ENCODE measurements at places on chromosomes 7 and 10.

GRCh38 chr10:97762816-97763215, 9.0 kb downstream of the SFRP5 start:
- DNase-seq: no peak

- DNase-seq: no peak
These were observed 42.8 kb downstream of the RBM20 start for GRCh38 chr10:110686949-110687348.

DNA sequence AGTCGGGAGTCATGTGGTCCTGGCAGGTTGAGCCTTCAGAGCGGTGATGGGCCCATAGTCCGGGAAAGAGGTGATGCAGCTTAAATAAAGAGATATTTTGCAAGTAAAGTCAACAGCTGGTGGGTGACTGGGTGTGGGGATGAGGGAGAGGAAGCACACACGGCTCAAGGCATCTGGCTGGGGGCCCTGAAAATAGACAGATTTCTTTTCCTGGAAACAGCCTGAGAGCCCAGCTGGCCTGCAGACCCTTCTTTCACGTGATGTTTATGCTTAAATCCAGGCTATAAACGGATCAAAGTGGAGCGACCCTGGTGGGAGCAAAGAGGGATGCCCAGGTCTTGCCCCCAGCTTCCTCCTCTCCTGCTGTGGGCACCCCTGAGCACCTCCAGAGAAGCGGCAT, 149.1 kb downstream of the TEX36 start:
- DNase-seq: no peak

DNA sequence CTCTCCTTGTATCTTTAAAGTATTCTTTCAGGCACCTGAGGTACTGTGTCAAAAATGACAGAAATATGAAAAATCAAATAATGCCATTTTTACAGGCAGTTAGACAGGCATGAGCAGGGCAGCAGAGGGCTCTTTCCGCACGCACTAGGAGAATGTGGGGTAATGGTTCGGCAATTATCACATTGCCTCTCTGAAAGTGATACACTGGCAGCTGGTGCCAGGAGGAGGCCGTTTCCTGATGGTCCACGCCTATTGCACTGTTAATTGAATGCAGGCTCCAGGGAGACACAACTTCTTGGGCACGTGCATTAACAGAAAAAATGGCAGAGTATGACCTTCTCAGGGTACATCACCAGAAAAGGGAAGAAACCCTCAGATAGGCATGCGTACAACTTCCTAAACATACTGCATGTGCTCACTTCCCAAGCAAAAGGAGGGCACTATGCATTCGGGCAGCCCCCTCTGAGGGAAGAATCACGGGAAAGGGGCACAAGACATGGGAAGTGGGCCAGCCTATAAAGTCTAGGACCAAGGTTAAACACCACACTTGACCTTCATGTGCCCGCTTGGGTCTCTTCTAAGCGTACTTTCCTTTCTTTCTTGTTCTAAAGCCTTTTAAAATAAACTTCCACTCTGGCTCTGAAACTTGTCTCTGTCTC, 161.7 kb downstream of the TNS3 start:
- no peak for DNase-seq

DNA sequence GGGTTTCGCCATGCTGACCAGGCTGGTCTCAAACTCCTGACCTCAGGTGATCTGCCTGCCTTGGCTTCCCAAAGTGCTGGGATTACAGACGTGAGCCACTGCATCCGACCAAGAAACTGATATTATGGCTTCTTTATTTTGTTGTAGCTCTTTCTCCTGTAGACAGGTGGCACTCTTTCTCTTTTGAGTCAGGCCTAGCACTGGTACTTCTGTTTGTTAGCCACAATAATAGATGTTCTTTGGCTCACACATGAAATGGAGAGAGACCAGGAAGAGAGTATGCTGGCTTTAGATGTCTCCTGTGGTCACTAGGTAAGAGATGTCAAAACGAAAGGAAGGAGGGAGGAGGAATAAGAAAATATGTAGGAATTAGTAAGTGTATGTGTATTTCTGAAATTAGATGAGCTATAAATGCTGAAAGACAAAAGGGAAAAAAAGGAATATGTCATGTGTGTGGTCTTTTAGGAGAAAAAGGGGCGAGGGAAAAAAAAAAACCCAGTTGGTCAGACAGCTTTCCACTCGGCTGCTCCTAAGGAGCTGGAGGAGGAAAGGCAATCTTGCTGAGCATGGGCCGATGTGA, 78.7 kb downstream of the CLEC2L start:
- no peak for DNase-seq

DNA sequence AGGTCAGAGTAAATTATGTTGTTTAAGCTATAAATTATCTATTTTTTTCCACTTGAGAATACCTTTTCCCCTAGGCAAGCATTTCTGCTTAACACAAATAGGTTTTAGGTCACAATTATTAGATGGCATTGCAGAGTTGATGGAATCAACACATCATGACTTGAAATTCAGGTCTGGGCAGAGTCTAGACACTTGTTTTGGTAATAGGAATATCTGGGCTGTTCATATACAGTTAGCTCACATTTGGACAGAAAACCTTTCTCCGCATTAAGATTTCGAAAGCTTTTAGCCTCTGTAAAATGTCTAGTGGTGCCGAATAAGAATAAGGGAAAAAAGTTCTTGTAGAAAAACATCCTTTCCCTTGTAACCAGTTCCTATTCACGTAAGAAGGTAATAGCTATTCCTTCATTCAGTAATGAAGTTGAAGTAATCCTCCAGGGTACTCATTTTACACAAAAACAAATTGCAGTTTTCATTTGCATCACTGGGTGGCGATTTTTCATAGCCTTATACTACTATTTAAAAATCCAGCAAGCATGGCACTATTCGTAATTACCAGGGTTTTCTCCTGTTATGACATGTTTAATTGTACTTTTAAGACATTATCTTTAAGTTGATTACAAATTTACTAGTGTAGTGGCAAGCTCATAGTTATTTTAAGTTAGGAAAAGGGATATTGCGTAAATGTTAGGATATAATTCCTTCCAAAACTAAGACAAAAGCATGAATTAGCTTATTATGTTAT, 37.0 kb downstream of the RPA3 start:
- no peak for DNase-seq

DNA sequence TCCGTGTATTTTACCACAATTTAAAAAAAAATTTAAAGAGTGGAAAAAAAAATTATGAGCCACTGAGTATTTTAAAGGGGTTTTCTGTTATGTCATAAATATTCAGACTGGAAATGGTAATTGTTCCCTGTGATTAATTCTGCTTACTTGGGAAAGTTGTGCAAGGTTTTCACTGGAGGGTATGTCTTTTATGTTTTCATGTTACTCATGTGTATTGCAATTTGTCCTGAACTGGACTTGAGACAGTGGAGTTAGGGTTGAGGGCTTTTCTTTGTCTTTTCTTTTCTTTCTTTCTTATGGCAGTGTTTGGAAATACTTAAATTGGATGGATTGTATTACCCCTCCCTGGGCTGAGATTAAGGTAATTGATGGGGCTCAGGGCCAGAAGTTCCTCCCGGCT, 257.7 kb downstream of the BAMBI start:
- DNase-seq: no peak

GRCh38 chr10:56266120-56266519, 94.9 kb downstream of the ZWINT start:
- DNase-seq: no peak

DNA sequence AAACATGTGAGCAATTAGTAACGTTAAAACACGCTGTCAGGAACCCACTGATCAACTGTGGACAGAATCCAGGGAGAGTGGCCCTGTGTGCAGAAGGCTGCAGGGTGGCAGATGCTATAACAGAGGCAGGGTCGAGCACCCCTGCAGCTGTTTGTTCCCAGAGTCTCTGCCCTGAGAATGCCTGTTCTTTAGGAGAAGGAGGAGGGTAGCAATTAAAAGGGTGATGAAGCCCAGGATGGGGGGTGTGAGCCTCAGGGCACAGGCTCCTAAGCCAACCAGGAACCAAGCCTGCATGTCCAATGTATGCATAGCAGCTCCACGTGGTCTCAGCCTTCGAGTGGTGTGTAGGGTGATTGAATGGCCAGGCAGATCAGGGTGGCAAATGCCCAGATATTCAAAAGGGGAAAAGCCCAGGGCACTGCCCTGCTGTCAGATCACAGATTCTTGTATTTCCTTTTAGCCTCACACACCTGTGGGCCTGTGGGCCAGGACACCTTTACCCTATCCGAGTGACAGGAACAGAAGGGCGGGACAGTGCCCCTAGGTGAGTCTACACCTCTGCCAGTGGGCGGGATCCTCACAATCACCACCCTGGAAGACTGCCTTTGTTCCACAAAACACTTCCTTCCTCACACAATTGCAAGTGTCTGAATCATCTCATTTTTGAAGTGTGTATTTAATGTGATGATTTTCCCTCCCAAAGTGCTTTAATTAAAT, 7.3 kb downstream of the WDFY4 start:
- DNase-seq: no peak

GRCh38 chr10:6250745-6251144, 48.0 kb downstream of the PFKFB3 start:
- DNase-seq: no peak

DNA sequence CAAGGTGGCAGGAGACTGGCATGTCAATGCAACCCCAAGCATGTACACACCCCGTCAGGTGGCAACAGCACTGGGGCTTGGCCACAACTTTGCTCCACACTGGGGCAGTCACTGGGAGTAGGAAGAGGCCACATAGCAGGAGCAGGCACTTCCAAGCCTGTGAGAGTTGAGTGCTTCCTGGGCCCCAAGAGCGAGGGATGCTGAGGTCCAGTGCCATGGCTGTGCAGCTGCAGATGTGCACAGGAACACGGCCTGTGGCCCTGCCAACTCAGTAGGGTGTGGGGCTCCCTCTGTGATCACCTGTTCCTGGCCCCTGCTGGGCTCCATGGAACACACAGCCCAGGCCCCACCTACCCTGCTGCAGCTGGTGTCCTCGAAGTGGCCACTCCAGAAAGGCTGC, 932.8 kb upstream of the SORCS1 start:
- no peak for DNase-seq

DNA sequence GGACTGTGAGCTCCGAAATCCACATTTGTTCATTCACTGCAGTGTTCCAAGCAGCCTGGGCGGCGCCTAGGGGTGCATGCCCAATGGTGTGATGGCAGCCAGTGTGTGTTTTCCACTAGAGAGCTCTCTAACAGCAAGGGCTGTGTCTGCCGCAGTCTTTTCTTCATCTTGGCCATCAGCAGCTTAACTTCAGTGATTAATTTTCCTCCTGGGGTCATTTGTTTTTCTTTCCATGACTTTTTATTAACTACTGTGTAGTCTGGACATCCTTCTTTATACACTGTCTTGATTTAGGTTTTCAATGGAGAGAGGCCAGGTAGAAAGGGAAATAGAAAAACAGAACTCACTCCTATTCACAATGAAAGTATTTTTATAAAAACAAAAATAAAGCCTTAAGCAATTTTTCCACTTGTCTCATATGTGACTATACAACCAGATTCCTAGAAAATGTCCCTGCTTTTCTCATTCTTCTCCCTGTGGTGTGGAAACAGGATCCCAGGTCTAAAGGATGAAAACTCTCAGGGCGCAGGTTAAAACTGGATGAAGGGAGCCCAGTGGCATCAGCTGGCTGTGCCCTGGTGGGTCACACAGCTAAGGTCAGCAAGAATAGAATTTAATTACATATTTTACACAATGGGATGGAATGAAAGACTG, 176.8 kb downstream of the PKD1L1 start:
- DNase-seq: no peak

DNA sequence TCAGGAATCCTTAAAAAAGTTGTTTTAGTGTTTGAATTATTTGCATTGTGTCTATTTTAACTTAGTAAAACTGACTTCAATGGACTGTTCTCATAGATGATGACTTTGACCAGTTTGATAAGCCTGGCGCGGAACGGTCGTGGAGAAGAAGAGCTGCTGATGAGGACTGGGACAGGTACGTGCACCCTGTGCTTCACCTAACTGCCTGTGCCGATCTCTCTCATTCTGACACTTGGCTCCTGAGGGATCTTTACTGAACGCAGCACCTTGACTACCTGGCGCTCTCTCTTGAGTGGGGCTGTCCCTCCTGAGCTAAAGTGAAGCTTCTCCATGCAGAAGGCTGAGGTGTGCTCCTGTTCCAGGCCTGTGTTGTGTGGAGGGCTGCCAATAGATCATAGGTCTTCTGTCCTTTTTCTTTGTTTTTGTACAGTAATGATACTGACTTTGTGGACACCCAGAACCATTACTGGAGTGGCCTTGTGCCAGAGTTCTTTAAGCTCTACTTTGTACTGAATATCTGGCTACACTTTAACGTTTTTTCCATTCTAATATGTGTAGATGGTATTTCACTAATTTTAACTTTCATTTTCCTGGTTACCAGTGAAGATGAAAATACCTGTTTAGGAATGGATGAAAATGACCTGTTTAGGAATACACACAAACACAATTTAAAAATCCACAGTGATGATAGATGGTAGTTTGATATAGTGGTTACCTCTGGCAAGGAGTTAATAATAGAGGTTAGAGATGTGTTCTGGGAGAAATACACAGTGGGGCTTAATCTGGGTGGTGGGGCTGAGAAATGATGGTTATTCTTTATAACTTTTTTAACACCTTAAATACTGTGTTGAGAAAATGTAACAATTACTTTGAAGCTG, 20.9 kb downstream of the RBM33 start:
- no peak for DNase-seq

GRCh38 chr7:98286093-98286539, 4.6 kb downstream of the BRI3 start:
- peak; percentile 60 for DNase-seq

DNA sequence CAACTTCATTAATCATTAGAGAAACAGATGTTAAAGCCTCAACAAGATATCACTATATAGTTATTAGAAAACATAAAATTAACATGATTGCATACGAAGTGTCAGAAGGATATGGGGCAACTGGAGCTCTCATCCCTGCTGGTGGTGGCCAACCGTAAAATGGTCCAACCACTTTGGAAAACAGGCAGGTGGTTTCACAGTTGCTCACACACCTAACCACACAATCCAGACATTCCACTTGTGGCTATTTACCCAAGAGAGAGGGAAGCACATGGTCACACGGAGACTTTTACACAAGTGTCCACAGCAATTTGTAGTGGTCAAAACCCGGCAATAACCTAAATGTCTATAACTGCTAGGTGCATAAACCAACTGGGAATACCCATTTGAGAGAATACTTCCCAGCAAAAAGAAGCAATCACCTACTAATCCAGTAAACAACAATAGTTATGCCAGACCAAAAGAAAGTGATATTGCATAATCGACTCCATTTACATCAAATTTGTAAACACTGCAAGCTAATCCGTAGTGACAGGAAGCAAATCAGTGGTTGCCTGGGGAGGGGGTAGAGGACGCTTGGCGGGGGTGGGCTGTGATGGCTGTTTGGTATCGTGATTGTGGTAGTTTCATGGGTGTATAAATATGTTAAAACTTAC, 91.8 kb downstream of the LARP4B start:
- no peak for DNase-seq

DNA sequence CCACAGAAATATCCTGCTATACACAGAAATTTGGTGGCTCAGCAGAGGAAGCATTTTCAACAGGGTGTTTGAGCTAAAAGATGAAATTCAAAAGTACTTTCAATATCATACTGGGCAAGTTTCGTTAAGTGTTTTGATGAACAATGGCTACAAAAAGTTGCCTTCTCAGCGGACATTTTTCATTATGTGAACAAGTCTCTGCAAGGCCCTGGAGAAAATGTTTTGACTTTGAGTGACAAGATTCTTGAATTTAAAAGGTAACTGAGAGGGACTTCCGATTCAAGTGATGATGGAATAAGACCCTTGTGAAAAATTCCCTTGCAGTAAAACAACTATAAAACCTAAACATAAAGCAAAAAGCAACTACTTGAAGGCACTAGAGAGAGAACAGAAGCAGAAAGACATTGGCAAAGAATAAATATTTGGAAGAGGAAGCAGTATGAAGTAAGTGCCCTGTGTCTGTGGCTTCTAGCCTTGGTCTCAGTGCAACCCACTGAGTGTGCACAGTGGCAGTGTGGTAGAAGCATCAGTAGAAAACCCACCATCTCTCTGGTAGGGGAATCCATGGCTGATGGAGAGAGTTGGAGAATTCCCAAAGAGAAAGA, 62.5 kb upstream of the NAMPT start:
- DNase-seq: no peak

Measured in amniotic stem cell (primary cell).